Lung microvascular endothelial cell (primary cell): ENCODE measurements at places on chromosomes 1 and 21.

GRCh38 chr1:31912839-31913239 is 25.3 kb downstream of the PTP4A2 start:
- DNase-seq = no peak

- peak; percentile 85 for DNase-seq
Measured at GRCh38 chr1:206581571-206581981, 30.7 kb downstream of the EIF2D start.

- DNase-seq = no peak
Measured at GRCh38 chr1:167409183-167409582, 109.1 kb downstream of the CD247 start.

DNA sequence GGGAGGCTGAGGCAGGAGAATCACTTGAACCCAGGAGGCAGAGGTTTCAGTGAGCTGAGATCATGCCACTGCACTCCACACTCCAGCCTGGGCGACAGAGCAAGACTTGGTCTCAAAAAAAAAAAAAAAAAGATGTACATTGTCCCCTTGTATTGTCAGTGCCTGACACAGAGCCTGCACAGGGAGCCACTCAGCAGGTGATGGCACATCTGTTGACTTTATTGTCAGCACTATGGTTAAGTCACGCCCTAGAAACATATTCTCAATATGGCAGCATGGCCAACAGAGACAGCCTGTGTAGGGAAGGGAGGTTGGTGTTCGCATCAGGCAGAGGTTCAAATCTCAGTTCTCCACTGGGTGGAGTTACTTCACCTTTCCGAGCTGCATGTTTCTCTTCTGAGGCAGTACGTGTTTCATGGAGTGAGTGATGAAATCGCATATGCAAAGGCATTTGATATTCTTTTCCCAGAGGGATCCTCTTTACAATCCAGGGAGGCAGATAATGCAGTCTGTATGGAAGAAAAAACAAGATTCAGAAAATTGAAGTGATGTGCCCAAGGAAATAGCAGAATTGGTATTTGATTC is 20.6 kb downstream of the LAMC2 start:
- no peak for DNase-seq

GRCh38 chr1:210330279-210330866 is 1.7 kb downstream of the HHAT start:
- no peak for DNase-seq

DNA sequence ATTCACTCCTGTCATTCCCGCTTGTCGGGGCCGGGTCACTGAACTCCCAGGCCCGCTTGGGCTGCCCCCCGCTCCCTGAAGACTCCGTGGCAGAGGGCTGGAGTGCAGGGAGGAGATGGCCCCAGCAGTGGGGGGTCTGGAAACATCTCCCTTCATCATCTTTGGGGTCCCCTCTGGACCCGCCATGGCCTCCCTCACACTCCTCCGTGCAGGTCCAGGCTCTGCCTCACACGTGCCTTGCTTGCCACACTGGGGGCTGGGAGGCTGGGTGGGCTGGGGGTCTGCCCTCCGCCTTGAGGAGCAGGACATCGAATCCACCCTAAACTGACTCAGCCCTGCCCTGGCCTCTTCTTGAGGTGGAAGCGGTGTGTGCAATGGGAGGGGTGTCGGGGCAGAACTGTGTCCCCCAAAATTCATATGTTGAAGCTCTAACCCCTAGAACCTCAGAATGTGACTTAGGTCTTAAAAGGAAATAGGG is 35.2 kb downstream of the POFUT2 start:
- no peak for DNase-seq

- DNase-seq = no peak
Measured at GRCh38 chr1:53822931-53823330, 15.2 kb downstream of the NDC1 start.

DNA sequence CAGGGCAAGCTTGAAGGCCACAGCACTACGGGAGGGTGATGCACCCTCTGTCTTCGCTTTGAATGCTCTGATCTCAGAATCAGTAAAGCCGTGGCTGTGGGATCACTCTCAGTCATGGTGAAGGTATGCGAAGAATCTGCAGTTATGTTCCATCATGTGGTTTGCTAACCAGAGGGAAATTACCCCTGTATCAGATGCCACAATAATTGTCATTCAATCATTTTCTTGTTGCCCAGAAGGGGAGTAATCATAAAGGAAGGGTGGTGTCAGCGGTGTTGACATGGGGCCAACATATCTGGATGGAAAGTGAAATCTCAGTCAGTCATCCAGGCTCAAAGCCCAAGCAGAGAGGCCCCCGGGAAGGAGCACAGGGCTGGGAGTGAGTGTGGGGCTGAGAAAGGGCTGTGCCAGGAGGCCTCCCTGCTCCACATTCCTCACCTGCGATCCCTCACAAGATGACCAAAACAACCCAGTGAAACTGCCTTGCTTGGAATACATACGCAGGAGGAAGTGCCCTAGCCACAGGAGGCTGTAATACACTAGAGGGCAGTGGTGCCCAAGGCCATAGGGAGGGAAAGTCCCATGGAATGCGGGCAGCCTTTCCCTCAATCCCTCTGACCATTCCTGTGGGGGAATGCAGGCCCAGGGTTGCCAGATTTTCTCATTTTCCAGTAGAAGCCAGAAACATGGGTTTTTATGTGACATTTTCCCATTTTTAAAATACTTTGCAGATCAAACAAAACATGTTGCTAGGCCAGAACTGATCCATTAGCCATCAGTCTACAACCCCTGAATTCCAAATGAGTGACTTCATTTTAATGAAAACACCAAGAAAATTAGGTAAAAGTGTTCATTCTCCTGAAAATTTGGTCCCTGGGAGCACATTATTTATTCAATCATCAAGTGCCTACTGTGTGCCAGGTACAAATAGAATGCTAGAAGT is 95.7 kb upstream of the VANGL1 start:
- DNase-seq = peak; percentile 89

DNA sequence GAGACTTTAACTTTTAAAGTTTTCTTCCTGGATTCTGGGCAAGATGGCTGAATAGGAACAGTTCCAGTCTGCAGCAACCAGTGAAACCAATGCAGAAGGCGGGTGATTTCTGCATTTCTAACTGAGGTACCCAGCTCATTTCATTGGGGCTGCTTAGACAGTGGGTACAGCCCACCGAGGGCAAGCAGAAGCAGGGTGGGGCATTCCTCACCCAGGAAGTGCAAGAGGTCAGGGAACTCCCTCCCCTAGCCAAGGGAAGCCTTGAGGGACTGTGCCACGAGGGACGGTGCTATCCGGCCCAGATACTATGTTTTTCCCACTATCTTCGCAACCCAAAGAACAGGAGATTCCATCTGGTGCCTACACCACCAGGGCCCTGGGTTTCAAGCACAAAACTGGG is 121.0 kb downstream of the VAV3 start:
- no peak for DNase-seq

GRCh38 chr1:85450832-85451231 is 14.1 kb downstream of the DDAH1 start:
- DNase-seq = no peak

DNA sequence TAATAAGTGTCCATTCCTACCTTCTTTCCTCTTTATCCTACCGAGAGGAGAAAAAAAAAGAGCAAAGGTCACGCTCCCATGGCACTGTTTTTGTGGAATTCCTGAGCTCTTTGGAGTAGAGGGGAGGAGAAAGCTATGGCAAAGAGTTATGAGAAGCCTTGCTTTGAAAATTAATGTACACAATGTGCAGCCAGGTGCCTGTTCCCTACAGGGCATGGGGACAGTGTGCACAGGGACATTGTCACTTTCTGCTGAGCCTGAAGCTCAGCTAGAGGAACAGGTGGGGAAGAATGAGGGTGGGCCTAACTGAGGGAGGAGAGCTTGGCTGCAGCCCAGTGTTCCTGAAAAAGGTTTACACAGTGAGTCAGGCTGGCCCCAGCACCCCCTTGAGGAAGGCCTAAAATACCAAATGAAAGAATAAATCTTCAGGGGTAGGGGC is 66.1 kb downstream of the PLXNA2 start:
- DNase-seq = no peak

GRCh38 chr1:101496109-101496508 is 259.3 kb downstream of the S1PR1 start:
- no peak for DNase-seq

DNA sequence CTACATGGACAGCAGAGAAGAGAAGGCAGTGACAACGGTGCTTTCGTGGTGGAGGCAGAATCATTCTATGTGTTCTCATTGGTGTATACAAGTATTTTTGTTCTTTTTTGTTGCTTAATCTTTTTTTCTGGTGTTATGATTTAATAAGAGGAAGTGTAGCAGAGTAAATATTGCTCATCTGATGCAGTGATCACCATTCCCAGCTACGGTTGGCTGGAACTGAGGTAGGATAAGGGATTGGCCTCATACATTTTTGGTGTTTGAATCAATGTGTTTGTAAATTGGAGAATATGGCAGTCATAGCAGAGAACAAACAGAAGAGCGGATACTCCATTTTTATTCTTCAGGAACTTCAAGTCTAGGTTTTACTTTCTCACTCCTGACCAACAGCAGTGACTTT is 76.6 kb downstream of the UBE2U start:
- no peak for DNase-seq

- no peak for DNase-seq
Measured at GRCh38 chr21:38310646-38311485, 54.1 kb downstream of the KCNJ15 start.

GRCh38 chr1:220485131-220485530 is 42.8 kb upstream of the MARK1 start:
- no peak for DNase-seq

DNA sequence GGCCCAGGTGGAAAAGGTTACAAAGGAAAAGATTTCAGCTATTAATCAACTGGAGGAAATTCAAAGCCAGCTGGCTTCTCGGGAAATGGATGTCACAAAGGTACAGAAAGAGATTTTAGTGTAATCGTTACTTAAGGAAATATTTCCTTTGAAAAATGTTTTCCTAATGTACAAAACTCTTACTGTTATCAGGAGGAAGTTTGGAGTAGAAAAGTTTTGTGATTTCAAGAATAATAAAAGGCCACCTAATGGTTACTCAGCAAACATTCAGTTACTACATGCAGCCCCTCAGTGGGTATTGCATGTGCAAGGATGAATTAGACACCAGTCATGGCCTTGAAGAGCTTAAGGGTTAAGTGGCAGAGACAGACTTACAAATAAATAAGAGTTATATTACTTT is 85.2 kb downstream of the SDCCAG8 start:
- DNase-seq = peak; percentile 12

- no peak for DNase-seq
Measured at GRCh38 chr1:110091791-110092190, 20.5 kb upstream of the UBL4B start.

DNA sequence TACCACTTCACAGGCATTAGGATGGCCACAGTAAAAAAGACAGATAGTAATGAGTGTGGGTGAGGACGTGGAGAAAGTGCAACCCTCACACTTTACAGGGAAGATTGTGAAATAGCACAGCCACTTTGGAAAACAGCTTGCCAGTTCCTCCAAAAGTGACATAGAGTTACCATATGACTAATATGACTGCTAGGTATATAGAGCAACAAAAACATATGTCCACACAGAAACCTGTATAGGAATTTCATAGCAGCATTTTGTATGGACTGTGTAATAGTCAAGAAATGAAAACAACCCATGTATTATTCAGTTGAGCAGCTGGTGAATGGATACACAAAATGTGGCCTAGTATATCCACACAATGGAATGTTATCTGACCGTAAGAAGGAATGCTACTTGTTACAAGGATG is 30.4 kb upstream of the LBR start:
- no peak for DNase-seq

GRCh38 chr21:42220138-42220701 is 1.3 kb downstream of the ABCG1 start:
- peak; percentile 94 for DNase-seq

GRCh38 chr1:10033359-10033845 is 644 bp downstream of the UBE4B start:
- peak; percentile 61 for DNase-seq

DNA sequence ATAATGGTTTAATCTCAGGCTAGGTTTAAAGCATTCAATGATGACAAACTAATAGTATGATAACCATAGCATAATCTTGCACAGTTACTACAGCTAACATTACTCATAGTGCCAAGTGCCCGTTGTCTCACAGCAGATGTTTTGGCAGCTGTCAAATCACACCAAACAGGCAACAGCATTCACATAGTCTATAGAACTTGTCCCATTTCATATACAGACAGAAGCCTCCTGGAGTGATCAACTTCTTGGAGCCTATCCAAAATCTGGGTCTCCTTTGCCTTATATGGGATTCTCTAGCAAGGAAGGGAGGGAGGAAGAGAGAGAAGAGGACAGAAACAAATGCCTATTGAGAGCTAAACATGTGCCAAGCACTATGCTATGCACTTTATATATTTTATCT is 250.6 kb upstream of the ZP4 start:
- DNase-seq = no peak

DNA sequence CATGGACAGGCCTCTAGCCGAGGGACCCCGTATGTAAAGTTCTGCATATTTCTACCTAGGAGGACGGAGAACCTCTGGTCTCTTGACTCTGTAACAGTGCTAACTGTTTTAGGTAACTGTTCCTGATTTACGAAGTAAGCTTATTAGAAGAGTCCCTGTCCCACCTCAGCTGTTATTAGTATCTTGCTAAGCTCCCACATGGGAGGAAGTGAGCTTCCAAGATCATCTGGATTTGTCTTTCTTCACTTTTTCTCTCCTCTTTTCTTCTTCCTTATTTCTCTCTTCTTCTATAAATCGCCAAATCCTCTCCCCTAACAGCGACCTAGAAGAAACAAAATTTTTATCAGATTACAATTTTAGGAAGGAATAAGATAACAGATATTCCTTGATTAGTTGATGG is 4.4 kb downstream of the CD53 start:
- DNase-seq = no peak

- peak; percentile 81 for DNase-seq
Measured at GRCh38 chr1:200510228-200510623, 100.4 kb upstream of the ZNF281 start.

DNA sequence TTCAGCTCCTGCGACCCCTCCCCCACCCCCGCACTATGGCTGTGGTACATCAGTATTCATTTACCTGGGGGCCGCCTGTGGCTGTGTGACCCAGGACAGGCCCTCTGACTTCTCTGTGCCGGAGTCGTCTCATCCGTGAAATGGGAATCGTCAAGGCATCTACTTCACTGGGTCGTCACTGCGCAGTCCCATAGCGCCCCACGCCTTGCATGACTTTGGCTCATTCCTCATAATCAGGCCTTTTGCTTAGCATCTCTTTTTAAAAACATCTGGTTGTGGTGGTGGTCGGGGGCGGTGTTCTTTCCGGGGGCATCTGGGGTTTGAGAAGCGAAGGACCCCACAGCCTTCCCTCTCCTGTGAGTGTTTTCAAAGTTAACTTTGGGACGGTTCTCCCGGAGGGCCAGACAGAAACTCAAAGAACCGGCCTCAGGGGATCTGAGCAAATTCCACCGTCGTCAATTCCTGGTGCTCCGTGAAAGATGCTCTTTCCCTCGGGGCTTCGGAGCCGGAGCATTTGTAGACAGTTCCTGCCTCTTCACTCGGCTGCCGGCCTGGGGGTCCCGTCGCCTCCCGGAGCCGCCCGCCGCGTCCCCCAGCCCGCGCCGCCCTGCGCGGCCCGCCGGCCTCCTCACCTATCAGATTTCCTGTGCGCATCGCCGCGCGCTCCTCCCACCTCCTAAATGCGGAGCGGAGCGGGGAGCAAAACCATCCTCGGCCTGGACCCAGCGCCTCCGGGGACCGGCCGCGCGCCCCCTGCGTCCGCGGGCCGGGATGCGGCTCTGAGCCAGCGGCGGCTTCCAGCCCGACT is at the start of gene B3GALT5:
Gene B3GALT5 (plus strand): TSS at position 708 of the 808 bp plus-strand sequence. CDS start 47,620 bp downstream, outside the sequence.
- DNase-seq = no peak
